Activated naive CD4-positive, alpha-beta T cell treated with Interleukin-2 at 50 U/mL for 16 hours (primary cell): ENCODE measurements at places on chromosomes 5 and 9.
A peak's percentile ranks its signal among the peaks of the same experiment; 100 is the strongest.

GRCh38 chr9:125527471-125528002 is 179.5 kb downstream of the MAPKAP1 start:
- DNase-seq, result no peak

- DNase-seq, result no peak
Measured at GRCh38 chr5:153756540-153756939, 266.1 kb downstream of the GRIA1 start.

GRCh38 chr5:151739939-151740335 is 18.5 kb downstream of the ATOX1 start:
- DNase-seq, result no peak

DNA sequence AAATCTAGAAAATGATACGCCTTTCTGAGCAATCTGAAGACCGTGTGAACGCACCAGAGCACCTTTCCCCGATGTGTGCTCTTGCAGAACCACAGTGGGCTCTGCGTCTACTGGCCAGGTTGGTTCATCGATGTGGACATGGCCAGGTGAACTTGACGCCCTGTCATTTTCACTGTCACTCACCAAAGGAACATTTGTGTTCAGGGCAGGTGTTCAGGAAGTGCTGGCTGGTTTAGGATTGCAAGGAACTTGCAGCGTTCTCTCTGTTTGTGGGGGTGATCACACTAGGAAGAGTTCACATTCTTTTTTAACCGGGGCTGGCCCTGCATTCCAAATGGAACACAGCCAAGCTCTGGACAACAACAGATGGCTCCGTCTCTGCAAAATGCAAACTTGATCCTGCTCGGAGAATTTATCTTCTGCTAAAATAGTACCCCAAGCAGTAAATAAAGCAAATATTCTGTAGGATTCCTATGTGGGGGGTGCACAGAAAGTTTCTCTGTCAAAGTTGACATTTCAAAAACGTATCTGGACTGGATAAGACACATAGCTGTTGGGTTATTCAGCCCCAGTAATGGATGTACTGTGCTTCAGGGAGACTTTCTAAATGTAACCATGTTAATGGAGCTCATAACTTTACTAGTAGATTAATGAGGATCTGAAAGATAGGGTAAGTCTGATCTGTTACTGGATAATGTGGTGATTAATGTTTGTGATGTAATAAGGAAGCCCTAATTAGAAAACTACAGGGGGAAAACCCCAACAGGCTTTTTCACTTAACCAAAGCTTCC is 45.7 kb upstream of the FANCC start:
- DNase-seq, result no peak

- no peak for DNase-seq
Measured at GRCh38 chr5:160237571-160238093, 8.3 kb downstream of the FABP6 start.

DNA sequence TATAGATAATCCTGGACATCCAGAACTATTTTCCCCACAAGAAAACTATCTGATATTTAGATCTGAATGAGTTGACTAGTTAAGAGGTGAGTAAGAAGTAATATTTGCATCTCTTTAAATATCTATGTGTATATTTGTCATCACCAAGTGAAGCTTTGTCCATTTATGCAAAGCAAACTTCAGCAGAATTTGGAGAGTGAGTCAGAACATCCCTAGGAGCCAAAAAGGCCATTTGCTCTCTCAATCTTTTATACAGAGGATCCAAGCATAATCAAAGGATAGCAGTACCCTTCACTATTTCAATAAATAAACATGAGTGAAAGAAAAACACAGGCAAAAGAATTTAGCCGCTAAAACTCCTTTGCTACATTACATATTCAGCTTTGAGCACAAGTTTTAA is 454.4 kb downstream of the NR2F1-AS1 start:
- no peak for DNase-seq

DNA sequence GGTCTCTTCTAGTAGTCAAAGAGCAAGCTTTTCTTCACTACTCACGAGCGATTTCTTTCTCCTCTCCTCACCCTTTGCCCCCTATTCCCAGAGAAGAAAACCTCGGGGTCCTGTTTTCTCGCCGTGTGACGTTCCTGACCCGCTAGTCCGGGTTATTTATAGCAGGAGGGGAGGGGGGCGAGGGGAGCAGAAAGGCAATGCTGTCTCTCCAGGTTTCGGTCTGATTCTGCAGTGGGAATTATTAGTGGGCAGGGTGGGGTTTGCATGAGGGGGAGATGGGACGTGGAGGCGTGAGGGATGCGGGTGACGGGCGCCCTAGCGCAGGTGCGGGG is 847 bp upstream of the GABRB2 start:
- no peak for DNase-seq

GRCh38 chr9:137971477-137972138 is 94.0 kb downstream of the CACNA1B start:
- no peak for DNase-seq

GRCh38 chr5:133707629-133708028 is 95.3 kb upstream of the FSTL4 start:
- no peak for DNase-seq

- no peak for DNase-seq
Measured at GRCh38 chr5:43973318-43973717, 370.3 kb downstream of the NNT start.

GRCh38 chr9:86525182-86525581 is 171.0 kb upstream of the TUT7 start:
- DNase-seq, result no peak

DNA sequence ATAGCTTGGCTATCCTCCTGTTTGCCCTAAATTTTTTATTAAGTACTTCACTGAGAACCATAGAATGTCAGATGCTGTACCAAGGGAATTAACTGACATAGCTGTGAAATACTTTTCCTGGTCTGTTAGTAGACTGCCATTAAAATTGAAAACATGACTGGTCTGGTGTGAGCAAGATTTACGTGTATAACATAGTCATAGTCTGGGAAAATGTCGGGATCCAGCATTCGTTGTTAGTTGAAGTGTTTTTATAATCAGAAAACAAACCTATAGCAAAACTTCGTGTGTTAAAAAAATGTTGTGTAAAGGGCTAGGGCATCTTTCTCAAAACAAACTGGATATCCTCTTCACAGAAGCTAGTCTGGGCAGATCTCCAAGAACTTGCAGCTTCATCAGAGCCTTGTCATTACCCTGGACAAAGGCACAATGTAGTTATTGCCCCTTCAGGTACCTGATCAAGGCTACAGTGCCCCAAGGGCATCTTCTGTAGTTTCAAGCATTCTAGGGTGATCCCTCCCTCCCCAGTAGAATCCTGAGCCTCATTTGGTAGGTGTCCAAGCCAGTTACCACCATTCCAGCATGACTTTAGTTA is 454.2 kb upstream of the SGCD start:
- no peak for DNase-seq

DNA sequence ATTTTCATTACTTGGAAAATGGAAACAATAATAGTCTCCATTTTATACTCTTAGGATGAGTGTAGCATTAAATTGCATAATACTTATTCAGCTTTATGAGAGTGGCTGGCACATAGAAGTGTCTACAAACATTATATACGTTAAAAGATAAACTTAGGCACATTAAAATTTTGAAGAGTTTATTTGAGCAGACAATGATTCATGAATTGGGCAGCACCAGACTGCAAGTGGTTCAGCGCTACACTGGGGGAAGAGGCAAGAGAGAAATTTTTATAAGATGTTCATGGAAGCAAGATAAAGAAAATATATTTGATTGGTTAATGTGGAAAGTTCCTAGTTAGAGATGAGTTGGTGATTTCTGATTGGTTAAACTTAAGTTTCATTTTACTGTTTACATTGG is 243.7 kb downstream of the RASEF start:
- no peak for DNase-seq

- peak; percentile 73 for DNase-seq
Measured at GRCh38 chr5:150656191-150657132, 4.6 kb upstream of the MYOZ3 start.

GRCh38 chr5:34675857-34676256 is 19.7 kb downstream of the RAI14 start:
- DNase-seq, result no peak

- no peak for DNase-seq
Measured at GRCh38 chr5:65247594-65247993, 234.1 kb downstream of the ADAMTS6 start.

DNA sequence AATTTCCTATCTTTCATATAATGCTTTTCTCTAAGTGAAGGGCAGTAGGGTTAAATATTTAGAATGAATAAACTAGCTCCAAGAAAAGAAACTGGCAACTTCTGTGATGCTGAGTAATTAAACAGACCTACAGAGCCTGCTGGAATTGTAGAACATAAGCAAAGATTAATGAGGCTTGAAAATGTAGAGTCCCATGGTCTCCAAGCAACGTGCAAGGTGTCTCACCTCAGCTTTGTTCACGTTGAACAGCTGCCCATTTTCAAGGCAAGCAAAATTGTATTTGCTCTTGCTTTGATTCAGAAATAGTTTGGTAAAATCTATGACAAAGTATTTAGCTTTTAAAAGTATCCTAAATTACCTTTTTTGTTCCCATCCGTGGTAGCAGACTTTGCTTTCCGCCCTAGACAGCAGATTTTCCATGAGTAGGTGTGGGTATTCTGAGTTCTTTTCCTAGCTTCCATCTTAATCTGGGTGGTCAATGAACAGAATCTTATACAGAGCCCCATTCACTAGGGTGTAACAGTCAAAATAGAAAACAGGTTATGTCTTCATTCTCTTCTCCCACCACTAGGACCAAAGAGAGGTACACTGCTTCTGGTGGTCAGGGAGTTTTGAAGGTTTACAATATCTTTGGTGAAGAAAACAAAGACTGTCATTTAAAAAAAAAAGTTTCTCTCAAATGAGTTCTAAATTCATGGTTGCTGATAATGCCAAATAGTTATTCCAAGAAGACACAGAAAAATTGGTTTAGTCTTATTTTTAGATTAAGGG is 52.1 kb upstream of the TYRP1 start:
- no peak for DNase-seq

- no peak for DNase-seq
Measured at GRCh38 chr9:92950359-92950955, 3.1 kb downstream of the FGD3 start.

- DNase-seq, result no peak
Measured at GRCh38 chr9:98992885-98993569, 49.3 kb downstream of the COL15A1 start.

DNA sequence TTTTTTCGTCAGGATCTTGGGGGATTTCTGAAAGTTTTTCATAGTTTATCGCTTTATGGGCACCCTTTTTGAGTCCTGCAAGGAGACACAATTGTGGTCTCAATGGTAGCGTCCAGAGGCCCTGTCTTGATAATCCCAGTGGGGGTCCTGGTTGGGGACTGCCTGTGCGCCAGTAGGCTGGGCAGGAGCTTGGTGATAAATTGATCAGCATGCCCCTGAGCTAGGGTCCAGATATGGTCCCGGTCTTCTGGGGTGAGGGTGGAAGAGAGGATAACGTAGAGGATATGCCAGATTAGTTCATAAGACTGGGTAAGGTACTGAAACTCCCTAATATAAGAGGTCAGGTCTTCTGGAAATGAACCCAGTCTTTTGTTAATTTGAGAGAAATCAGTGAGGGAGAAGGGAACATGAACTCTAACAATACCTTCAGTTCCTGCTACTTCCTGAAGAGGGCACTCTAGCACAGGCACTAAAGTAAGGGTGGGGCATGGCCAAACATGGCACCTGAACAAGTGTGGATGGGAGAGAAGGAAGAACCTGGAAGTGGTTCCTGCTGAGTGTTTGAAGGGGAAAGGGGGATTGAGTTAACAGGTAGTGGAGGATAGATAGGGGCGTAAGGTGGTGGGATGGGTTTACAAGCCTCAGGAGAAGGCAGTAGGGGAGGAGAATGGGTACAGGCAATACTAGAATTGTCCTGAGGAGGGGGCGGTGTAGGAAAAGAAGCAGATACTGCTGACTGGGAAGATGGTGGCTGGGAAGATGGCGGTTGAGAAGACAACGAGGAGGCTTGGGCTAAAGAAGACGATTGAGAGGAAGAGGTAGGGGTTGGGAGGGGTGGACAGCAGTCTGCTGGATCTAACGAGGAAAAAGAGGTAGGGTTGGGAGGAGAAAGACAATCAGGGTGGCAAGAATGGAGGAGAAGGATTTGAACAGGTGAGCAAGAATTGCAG is 33.8 kb upstream of the ANXA2R start:
- DNase-seq, result peak; percentile 38

GRCh38 chr9:96057155-96057554 is 181.7 kb downstream of the ERCC6L2 start:
- no peak for DNase-seq

DNA sequence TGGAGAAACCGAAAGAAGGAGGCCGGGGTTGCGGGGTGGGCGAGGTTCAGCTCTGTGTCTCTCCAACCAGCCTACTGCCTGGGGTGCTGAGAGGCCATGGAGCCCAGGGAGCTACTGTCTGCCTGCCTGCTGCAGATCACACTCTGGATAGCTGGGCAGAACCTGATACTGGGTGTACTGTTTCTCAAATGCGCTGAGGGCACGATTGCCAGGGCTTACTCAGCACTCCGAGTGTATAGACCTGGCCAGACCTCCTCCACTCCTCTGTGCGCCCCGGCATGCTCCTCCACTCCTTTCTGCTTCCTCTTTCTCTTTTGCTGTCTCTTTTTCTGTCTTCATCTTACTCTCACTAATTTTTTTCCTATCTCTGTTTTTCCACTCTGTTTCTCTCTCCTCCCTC is 215.1 kb downstream of the PAPPA start:
- no peak for DNase-seq
